ENCODE measurements at places on chromosomes 5 and 9. TPM values are rescaled to one million over a fixed set of nuclear protein-coding genes. Genes with fewer than 3 reads are reported as not detected.

CTNNA1 gene
- polyA plus RNA-seq = 14.9 TPM

SLC6A7 gene
- 0.65 TPM for polyA plus RNA-seq

CHMP5 gene
- polyA plus RNA-seq = 278 TPM

MXD3 gene
- polyA plus RNA-seq = not detected

GPR21 gene
- 2.5 TPM for polyA plus RNA-seq

DRD1 gene
- 10.2 TPM for polyA plus RNA-seq

PCDHA5 gene
- 6.3 TPM for polyA plus RNA-seq

UQCRQ gene
- 1,974 TPM for polyA plus RNA-seq

KIAA1958 gene
- 3.7 TPM for polyA plus RNA-seq

CFAP90 gene
- polyA plus RNA-seq = 6.3 TPM

SV2C gene
- 53.8 TPM for polyA plus RNA-seq

LMNB1 gene
- not detected for polyA plus RNA-seq

GDA gene
- 0.66 TPM for polyA plus RNA-seq

ANKDD1B gene
- polyA plus RNA-seq = not detected

DIAPH1 gene
- 2.2 TPM for polyA plus RNA-seq

OLFML2A gene
- polyA plus RNA-seq = 0.13 TPM

FOXD4L3 gene
- polyA plus RNA-seq = not detected

PLPP6 gene
- 46.2 TPM for polyA plus RNA-seq

TLX3 gene
- not detected for polyA plus RNA-seq

TTC39B gene
- polyA plus RNA-seq = 40.2 TPM

PARP8 gene
- polyA plus RNA-seq = 5.4 TPM

CARTPT gene
- polyA plus RNA-seq = not detected

CARD6 gene
- not detected for polyA plus RNA-seq

NMUR2 gene
- polyA plus RNA-seq = not detected

ABL1 gene
- polyA plus RNA-seq = 1.0 TPM

F12 gene
- 1.3 TPM for polyA plus RNA-seq

CCDC107 gene
- polyA plus RNA-seq = 18.5 TPM

PLPP7 gene
- polyA plus RNA-seq = 5.1 TPM

PPP2R2B gene
- 115 TPM for polyA plus RNA-seq

MCIDAS gene
- not detected for polyA plus RNA-seq

SLC2A6 gene
- polyA plus RNA-seq = 11.9 TPM

FLT4 gene
- polyA plus RNA-seq = not detected

PRR16 gene
- polyA plus RNA-seq = 0.25 TPM

EIF4E1B gene
- not detected for polyA plus RNA-seq

CCDC152 gene
- 60.9 TPM for polyA plus RNA-seq

VCAN gene
- 21.5 TPM for polyA plus RNA-seq

SLC36A2 gene
- not detected for polyA plus RNA-seq

SURF1 gene
- polyA plus RNA-seq = 26.8 TPM

CDX1 gene
- not detected for polyA plus RNA-seq

SSBP2 gene
- polyA plus RNA-seq = 88.6 TPM

HSDL2 gene
- 14.3 TPM for polyA plus RNA-seq

FRMD3 gene
- polyA plus RNA-seq = 5.1 TPM

CTXN3 gene
- not detected for polyA plus RNA-seq

PCDHB9 gene
- 0.21 TPM for polyA plus RNA-seq

MAP1B gene
- polyA plus RNA-seq = 658 TPM

OTP gene
- not detected for polyA plus RNA-seq

RASEF gene
- polyA plus RNA-seq = 0.04 TPM

GPBP1 gene
- 88.3 TPM for polyA plus RNA-seq

SLF1 gene
- polyA plus RNA-seq = 26.4 TPM

LCNL1 gene
- polyA plus RNA-seq = not detected

SPINK13 gene
- not detected for polyA plus RNA-seq

TAS2R1 gene
- not detected for polyA plus RNA-seq

FRRS1L gene
- polyA plus RNA-seq = 37.6 TPM

NUTM2G gene
- not detected for polyA plus RNA-seq

PCA3 gene
- polyA plus RNA-seq = 3.6 TPM

APBA1 gene
- polyA plus RNA-seq = 6.8 TPM

C8G gene
- not detected for polyA plus RNA-seq
